ENCODE measurements at places on chromosomes 7 and 10. TPM values are rescaled to one million over a fixed set of nuclear protein-coding genes. Genes with fewer than 3 reads are reported as not detected.

DNA sequence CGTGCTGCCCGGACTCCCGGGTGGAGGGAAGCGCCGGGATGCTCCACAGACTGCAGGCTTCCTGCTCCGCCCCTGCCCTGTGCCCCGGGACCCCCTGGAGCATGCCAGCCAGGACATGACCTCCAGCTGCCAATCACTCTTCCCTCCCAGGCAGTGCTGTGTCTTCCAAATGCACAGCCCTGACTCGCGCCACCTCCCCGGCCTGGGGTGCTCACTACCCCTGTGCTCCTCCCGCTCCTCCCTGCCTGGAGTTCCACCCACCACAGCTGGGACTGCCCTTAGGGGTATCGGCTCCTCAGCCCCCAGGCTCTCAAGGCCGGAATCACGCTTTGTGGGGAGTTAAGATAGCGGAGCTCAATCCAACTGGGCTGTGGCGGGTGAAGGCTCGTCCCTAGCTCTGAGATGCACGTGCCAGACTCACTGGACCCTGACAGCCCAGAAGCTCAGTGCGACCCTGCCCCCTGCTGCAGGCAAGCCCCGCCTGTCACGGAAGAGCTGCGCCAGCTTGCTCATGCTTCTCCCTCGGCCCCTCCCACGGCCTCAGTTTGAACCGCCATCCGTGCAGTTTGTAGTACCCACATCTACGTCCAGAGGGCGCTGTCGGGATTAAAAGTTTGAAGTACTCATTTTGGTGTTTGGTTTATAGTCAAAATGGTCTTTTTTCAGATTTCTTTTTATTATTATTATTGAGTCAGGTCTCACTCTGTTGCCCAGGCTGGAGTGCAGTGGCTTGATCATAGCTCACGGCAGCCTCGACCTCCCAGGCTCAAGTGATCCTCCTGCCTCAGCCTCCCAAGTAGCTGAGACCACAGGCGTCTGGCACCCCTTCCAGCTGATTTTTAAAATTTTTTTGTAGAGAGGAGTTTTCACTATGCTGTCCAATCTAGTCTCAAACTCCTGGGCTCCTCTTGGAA is 142.5 kb upstream of the TCERG1L start:
- peak; percentile 18 for DNase-seq

SYT15 gene
- 1.0 TPM for total RNA-seq

- DNase-seq, result no peak
Measured at GRCh38 chr7:64775289-64775688, 18.9 kb upstream of the ZNF138 start.

- DNase-seq, result peak; percentile 82
Measured at GRCh38 chr7:96093435-96093834, 228.5 kb downstream of the SLC25A13 start.

- no peak for DNase-seq
Measured at GRCh38 chr7:152120210-152120609, 94.7 kb downstream of the GALNT11 start.

GRCh38 chr10:92239151-92239599 is 51.7 kb downstream of the CPEB3 start:
- DNase-seq, result no peak

- no peak for DNase-seq
Measured at GRCh38 chr10:73552819-73553715, 38.1 kb downstream of the USP54 start.

DNA sequence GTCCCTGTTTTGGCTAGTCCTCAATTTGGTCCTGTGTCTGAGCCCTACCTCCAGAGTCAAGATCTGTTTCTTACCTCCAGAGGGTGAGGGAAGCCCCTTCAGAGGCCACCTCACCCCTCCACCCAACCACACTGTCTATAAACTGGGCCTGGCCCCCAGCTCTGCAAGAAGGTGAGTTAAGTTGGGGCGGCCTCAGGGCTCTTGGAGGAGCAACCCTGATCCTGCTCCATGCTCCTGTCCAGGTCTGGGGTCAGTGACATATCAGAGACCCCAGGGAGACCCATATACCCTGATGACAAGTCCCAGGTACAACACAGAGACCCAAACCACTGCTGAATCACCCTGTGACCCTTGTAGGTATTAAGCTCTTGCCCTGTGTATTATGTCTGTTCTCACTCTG is 69.5 kb downstream of the MYL10 start:
- no peak for DNase-seq

DNA sequence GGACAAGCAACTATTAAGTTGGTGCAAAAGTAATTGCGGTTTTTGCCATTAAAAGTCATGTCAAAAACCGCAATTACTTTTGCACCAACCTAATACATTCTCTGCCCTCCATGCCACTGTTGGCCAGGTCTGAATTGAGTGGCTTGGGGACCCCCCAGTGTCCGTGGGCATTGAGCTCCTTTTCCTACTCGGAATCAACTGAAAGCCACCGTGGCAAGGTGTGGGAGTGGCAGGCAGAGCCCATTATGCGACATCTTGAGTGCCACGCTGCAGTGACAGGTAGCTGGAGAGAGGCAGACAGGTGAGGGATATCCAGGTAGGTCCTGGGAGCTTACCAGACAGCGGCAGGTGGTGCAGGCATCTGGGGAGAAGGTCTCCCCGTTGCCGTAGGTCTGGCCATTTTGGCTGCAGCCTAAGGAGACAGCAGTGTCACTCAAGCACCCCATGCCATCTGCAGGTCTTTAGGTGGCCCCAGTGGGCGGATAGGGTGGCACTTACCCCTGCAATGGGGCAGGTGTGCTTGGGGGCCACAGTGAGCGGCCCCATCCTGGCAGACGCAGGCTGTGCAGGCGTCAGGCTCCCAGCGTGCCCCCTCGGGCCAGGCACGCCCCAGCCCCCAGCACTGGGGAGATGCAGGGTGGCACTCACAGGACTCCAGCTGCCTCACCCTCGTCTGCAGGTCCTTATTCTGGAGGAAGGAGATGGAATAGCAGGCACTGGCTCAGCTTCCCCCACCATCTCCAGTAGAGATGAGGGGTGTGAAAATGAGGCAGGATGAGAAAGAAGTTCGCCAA is 3.5 kb downstream of the KCP start:
- DNase-seq, result no peak

GRCh38 chr7:134514663-134515062 is 12.7 kb upstream of the AKR1B10 start:
- DNase-seq, result peak; percentile 81

NPS gene
- not detected for total RNA-seq
